ENCODE measurements at places on chromosomes 5 and 9. TPM values are rescaled to one million over a fixed set of nuclear protein-coding genes. Genes with fewer than 3 reads are reported as not detected.

DNA sequence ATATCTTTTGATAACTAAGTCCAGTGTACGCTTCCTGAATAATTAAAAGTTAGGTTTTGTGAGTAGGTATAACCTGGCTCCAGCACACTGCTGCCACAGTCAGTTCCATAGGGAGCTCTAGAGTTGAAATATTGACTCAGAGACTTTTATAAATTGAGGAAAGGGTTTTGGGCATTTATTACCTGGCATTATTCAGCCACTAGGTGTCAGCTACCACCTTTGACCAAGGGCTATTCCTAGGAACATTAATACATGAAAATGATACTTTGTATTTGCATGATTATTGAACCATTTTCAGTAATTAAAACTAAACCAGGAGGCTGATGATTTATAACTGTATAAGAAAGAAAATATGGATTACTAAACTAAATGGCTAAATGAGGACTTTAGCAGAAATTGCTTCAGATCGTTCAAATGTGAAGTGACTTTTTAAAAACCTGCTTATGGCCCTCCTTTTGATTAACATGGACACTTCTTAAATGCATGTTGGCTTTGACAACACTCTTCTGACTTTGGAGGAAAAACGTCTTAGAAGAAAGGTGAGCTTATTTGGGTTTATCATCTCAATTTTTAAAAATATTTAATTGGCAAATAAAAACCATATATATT lies 83.0 kb downstream of the SMC2 start:
- DNase-seq, result no peak

DNA sequence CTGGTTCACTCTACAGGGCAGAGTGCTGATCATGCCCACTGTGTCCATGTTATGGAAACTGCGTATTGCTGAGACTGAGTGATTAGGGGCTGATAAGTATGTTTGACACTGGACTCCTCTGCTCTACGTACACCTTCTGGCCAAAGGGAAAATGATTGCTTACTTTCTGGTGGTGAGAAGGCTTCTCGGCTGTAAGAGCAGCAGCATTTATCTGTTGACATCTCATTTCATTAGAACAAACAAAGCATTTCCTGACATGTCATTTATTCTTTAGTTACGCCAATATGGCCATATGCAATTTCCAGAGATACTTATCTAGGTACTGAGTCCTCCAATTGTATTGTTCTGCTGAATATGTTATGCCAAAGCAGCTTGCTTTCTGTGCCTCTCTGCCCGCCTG lies 5.6 kb downstream of the FAXDC2 start:
- DNase-seq, result no peak

DNA sequence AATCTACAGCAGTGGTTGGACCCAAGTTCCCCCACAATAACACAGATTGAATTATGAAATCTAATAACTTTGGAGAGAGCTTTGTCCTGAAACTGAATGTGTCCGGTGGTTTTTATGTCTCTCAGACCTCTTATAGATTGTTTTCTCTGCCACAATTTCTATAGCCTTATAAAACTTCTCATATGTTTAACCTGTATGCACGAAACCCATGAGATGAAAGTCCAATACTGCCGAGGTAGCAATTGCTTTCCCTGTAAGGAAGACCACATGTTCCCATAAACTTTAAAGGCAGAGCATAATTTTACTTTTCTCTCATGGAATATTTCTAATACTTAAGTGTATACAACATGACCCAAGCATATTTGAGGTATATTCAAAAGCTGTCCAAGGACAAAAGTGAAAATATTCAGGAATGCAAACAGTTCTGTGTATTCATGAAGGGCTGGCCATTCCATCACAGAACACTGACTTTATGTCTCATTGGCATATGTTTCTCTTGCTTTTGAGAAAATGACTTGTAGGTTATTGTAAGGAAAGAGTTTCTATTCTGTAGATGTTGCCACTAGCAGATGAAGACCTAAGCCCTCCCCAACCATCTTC lies 94.4 kb upstream of the TLE4 start:
- no peak for DNase-seq

DNA sequence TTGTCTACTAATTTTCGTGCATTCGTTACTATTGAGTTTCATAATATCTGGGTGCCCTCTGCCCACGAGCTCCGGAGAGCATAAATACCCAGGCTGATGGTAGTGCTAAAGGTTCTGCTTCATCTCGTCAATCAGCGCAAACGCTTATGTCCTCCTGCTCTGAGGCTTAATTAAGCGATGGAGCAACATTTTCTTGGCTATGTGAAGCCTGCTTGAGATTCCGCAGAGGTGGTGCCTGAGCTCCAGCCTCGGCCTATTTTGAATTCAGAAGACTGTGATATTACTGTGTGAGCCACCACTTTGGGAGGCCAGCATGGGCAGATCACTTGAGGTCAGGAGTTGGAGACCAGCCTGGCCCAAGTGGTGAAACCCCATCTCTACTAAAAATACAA lies 44.8 kb downstream of the ANXA2R start:
- DNase-seq, result no peak

- no peak for DNase-seq
Observed at GRCh38 chr9:1272488-1272887, 222.3 kb downstream of the DMRT2 start.

GRCh38 chr9:134273647-134274046 lies 52.6 kb upstream of the RXRA start:
- no peak for DNase-seq

The UNC5A gene
- not detected for total RNA-seq

DNA sequence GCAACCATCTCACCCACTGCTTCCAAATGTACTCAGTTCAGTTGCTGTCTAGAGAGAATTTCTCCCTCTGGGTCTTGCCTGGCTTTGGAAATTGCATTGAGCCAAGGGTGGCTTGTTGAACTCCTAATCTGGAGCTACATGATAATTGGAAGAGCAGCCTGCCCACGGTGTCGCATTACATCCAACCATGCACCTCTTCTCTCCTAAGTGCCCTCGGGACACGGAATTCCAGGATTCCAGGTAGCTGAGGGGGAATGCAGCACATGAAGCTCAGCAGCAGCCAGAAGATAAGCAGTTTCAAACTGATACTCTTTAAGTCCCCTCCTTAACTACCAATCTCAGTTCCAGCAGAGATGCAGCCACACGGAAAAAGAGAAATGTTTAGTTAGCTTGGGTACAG lies 509.4 kb upstream of the KLF4 start:
- no peak for DNase-seq

The BAG1 gene
- 2.3 TPM for total RNA-seq

DNA sequence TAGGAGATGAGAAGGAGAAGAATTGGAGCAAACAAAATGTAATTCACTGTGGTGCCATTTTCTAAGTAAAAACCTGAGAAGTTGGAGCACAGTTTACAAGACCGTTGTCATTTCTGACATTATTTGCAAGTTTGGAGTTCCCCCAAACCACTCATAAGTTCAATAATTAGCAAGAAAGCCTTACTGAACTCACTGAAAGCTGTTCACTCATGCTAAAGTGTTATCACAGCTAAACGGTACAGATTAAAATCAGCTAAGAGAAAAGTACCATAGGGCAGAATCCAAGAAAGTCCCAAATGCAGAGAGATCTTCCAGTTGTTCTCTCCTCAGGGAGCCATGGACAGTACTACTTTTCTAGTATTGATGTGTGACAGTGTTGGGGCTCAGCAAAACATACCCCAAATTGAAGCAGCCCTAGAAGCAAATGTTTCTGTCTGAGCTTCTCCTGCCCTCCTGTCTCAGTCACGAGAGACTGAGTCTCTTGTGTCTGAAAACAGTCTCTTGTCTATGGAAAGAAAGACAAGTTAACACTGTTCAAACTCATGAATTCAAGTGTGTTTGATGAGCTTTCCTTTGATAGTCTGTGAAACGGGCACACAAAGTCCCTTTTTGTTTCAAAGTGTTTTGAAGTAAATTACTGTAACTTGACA lies 221.2 kb downstream of the GABRG2 start:
- no peak for DNase-seq

GRCh38 chr9:112378328-112379176 lies 1.4 kb upstream of the HSDL2 start:
- DNase-seq, result no peak

The PCDHGC4 gene
- 15.4 TPM for total RNA-seq

The PSD2 gene
- total RNA-seq, result 0.73 TPM

DNA sequence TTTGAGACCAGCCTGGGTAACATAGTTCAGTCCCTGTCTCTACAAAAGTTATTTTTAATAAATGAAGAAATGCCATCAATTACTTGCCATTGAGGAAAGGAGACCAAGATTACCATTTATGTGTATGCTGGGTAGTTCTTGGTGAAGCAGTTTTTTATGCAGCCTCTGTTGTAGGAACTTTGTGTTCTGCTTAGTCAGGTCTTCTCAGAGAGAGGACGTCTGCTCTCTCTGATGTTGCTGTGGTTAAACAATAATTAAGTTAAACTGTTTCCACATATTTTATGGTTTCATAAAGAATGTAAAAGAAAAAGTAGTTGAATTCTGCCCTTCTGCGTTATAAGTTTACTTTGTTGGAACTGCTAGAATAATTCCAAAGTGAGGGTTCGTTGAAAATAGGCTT lies 210.5 kb downstream of the KDM4C start:
- no peak for DNase-seq

Data from stomach (tissue), 19 donors.